Non-pigmented ciliary epithelial cell (primary cell): ENCODE measurements at places on chromosomes 7 and 10.

DNA sequence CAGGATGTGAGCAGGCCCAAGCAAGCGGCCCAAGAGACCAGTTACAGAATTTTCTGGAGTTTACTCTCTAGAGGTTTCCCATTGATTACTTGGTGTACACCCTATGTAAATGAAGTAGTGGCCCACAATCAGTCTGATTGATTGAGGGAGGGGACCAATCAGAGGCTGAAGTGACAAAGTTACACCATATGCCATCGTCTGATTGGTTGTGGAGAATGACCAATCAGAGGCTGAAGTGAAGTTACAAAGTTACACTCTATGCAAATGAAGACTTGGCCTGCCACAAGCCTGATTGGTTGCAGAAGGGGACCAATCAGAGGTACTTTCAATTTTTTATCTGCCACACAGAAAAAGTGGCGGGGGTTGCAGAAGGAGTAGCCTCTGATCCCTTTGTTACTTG lies 83.7 kb downstream of the KIF20B start:
- no peak for DNase-seq

GRCh38 chr7:84462259-84462658 lies 267.7 kb upstream of the SEMA3A start:
- DNase-seq = no peak

DNA sequence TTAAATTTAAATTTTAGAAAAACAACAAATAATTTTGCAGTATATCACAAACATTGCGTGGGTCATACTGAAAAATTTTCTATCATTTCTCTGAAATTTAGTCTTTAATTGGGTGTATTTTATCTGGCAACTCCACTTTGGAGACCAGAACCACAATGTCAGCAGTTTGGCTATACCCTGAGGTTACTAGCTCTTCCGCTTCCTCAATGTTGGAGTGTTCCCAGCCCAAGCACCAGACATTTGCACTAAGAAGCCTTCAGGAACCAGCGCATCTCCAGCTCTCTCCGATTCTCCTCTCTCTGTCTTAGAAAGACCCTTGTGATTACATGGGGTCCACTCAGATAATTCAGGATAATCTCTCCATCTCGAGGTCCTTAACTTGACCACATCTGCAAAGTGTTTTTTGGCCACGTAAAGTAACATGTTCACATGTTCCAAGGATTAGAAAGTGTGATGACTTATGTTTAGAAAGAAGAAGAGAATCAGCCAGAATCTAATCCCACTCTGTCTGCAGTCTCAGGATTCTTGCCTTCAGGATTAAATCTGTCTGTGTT lies 43.1 kb upstream of the ADRB1 start:
- no peak for DNase-seq

DNA sequence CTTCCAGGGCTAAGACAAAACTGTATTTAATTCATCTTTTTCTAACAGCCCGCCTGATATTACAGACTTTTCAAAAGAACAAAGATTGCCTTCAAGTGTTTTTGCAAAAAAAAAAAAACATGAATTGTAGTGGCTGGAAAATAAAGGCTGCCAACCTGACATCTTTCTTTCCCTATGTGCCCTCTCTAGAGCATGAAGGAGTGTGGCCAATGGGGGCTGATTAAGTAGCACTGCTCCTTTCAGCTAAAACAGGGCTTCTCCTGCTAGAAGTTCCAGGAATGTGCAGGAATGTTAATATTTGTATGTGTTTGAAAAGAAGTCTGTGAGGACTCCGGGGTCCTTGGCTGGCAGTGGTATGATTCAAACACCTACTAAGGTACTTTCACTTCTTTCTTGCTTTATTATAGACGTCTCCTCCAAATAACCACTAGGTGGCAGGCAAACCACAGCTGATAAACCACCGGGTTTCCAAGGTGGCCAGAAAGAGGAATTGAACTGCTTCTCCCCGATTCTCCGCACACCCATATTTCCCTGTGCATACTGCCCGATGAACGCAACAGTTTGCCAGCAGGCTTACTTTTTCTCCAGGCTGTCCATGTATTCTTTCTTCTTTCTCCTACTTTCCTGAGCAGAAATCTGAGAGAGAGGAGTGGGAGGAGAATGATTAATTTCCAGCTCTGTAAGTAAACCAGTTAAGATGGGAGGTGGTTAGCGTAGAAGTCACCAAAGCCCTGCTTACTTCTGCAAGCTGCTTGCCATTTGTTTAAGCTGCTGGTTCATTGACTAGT lies 56.8 kb upstream of the DGKI start:
- no peak for DNase-seq

DNA sequence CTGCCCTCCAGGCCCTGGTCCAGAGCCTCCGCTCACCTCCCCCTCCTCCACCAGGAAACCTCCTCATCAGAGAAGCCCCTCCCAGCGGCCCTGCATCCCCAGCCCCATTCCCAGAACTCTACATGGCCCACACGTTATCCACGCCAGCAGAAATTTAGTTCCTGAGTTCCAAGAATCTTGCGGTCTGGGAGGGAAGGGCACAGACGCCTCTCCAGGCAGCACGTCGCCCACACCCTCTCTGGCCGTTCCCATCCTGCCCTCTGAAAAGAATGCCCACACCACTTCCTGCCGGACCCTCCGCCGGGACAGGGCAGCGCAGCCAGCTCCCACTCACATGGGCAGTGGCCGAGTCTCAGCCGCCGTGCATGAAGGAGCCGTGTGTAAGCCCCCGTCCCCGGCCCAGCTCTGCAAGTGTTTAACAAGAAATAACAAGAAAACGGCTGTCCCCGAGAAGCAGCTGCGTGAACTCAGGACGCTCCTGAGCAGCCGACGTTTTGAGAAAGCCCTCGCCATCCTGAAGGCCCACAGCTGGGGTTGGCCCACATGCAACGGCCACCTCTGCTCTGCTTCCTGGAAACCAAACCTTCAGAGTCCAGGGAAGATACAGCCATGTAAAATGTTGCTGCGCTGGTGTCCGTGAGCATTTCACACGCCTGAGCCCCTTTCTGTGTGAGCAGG lies 17.4 kb downstream of the ADGRA1 start:
- DNase-seq = no peak

- DNase-seq = no peak
Measured at GRCh38 chr10:70740406-70741288, 44.5 kb downstream of the TBATA start.

DNA sequence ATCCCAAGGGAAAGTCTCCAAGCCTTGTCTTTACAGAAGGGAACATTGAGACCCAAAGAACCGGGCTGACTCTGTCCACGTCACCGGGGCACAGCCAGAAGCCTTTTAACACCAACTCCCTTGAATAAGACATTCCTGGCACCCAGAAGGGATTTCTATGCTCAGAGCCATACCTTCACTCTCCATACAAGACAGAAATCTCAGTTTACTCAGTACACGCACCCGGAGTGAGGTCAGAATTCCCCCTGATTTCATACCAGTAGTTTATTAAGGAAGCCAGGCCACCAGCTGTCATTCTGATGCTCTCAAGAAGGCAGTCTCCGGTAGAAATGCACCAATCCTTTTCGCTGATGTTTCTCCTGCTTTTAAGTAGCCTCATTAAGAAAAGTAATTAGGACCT lies 134.2 kb upstream of the KCNMA1 start:
- no peak for DNase-seq

GRCh38 chr7:11810043-11810625 lies 21.9 kb downstream of the THSD7A start:
- no peak for DNase-seq

GRCh38 chr10:11140963-11141362 lies 123.3 kb downstream of the CELF2 start:
- DNase-seq = no peak

DNA sequence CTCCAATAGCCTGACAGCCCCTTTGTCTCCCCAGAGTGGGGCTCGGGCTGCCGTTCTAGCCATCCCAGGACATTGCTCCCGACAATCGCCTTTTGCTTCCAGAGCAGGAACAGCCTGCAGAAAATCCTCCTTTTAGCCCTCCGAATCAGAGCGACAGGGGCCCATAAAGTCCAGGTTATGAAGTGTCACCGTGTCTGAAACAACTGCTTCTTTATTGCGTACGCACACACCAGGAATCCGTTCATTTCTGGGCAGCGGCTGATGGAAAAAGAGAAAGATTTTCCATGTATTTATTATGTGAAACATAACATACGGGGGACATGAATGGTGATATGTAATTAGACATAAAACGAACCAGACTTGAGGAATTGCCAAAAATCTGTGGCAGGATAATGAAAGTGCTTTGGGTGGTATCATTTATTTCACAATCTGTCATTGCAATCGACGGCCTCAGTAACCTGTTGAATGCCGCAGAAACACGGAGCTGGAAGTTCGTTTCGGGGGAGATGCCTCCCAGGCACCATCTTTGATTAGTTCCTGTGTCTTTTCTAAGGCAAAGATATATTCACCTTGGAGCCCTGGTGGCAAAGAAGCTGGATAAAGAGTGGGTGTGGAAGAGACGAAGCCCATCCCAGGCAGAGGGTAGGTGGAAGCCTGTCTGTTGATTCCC lies 48.1 kb downstream of the FAM241B start:
- no peak for DNase-seq

DNA sequence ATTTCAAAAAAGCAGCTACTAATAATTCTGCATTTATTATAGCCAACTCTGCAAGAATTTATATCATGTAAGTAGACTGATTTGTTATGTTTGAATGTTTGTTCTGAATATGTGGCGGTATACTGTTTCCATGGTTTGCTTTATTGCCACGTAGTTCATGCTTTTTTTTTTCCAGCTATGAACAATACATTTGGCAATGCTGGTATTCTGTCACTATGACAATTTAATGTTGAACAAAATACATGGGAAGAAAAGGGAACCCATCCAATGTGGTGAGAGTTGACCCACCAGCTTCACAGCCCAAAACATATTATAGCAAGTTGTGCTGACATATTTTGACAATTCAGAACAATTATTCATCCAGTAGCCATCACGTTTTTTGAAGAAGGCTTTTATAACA lies 145.6 kb downstream of the CCDC71L start:
- DNase-seq = no peak

DNA sequence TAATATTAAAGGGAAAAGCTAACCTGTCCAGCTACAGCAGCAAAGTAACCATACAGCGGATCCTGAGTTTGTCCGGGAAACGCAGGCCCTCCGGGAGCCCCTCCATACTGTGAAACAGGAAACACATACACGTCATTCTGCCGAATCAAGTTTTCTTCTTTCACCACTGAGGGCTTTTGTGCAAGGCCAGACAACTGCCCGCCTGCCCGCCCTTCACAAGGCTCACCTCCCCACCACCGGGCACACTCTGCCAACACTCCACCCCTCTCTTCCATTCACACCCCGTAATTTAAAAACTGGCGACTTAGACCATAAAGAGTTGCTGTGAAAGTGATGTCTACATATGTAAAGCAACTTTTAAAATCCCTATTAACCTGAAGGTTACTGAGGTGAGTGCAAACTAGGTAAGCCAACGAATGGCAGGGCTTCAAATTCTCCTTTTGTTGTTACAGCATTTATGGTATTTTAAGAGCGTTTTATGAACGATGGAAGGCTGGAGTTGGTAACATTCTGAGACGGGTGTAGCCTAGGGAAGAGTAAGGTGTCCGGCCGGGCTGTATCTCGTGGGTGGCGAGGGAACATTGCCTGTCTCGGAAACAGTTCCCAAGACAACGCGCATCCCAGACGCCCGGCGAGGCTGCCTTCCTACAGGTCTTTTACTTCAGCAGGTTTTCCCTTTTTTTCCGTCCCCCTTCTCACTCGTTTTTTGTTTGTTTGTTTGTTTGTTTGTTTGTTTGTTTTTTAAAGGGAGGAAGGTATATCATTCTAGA lies 817 bp downstream of the SRI start:
- DNase-seq = no peak

GRCh38 chr10:4001811-4002210 lies 216.8 kb upstream of the KLF6 start:
- DNase-seq = no peak

DNA sequence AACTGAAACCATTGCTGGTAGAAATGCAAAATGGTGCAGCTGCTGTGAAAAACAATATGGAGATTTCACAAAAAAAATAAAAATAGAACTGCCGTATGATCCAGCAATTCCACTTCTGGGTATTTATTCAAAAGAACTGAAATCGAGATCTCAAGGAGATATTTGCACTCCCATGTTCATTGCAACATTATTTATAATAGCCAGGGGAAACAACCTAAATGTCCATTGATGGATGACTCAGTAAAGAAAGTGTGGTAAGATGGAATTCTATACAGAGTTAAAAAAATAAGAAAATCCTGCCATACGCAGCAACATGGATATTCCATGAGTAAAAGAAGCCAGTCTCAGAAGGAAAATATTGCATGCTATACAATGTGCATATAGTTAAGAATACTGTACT lies 290.6 kb upstream of the GHITM start:
- no peak for DNase-seq

DNA sequence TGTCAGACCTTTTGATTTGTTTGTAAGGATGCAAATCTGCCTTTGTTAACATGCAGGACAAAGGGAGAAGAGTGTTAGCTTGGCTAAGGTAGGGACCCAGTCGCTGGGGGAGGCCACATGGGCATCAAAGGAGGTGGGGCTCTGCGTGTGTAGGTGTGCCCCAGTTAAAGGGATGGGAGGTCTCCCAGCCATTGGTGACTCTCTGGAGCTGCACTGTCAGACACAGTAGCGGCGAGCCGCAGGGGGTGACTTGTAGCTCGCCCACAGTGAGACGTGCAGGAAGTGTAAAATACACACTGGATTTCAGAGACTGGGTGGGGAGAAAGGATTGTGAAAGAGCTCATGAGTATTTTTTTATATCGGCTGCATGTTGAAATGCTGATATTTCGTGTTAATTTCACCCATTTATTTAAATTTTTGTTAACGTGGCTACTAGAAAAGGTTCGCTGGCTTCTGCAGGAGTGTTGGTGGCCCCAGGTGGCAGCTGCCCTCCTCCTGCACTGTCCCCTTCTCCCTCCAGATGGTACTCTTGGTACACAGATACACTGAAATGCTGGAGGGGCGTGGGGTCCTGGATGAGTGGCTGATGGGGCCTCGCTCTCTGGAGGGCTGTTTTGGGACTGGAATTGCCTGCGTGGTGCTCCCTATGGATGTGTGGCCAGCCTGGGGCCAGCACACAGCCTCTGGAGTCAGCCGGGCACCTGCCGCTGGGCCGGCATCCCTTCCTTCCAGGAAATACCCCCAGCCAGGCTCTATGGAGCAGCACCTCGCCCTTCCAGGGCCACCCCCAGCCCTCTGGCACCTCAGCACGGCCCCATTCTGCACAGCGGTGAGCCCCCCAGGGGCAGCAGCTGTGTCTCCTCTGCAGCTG lies 59.2 kb downstream of the LHPP start:
- DNase-seq = no peak

- DNase-seq = no peak
Measured at GRCh38 chr10:13990946-13991345, 339.8 kb downstream of the FRMD4A start.

DNA sequence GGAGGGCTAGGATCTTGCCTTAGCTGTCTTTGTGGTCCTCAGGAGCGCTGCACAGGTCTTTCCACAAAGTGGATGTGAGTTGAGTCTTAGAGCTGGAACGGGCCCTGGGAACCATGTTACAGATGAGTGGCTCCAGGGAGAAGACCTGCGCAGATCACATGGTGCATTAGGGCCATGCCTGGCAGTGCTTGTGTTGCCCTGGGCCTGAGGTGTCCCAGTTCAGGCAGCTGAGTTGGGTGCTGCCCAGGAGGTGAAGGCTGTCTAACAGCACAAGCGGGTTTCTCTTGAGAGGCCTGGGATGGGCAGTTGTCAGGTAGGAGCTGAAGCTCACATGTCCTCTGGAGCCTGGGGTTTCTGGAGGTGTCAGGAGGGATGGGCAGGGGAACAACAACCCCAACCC lies 33.7 kb upstream of the ANKRD2 start:
- no peak for DNase-seq
